ENCODE measurements at places on chromosomes 11 and 22.

GRCh38 chr22:44730490-44731356 lies 21.7 kb upstream of the ARHGAP8 start:
- DNase-seq, result no peak

- no peak for DNase-seq
Measured at GRCh38 chr11:128704517-128704916, 10.6 kb downstream of the FLI1 start.

DNA sequence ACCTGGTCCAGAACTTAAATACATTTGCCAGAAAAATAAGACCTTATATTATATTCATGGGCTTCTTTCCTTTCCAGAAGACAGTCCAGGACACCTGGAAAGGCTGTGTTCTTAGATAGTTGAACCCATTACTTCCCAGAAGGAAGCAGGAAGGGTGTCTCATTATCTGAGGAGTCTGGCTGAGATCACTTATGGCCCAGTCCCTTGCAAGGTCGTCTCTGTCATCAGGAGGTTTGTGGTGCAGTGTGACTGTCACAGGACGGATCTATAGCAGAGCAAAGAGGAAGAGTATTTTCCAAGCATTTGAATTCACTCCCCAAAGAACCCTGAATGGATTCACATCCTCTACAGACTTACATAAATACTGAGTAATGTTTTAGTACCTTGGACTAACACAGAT lies 270.7 kb upstream of the MTNR1B start:
- no peak for DNase-seq

DNA sequence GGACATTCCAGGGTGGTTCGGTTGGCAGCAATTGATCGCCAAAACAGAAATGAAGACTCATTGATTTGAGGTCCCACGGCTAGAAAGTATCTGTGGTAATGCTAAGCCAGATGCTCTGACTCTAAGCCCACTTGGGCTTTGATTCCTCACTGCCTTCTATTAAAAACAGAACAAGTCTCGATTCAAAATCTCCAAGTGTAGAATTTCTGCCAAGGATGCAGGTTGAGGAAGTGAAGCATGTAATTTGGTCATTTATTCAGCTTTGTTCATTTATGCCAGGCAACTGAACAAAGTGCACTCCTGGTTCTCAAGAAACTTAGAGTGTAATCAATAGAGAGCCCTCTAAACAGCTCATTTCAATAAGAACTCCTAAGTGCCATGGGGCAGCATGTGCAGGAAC lies 2.3 kb upstream of the CEP295 start:
- no peak for DNase-seq

GRCh38 chr11:313304-313786 lies 495 bp upstream of the IFITM1 start:
- no peak for DNase-seq

DNA sequence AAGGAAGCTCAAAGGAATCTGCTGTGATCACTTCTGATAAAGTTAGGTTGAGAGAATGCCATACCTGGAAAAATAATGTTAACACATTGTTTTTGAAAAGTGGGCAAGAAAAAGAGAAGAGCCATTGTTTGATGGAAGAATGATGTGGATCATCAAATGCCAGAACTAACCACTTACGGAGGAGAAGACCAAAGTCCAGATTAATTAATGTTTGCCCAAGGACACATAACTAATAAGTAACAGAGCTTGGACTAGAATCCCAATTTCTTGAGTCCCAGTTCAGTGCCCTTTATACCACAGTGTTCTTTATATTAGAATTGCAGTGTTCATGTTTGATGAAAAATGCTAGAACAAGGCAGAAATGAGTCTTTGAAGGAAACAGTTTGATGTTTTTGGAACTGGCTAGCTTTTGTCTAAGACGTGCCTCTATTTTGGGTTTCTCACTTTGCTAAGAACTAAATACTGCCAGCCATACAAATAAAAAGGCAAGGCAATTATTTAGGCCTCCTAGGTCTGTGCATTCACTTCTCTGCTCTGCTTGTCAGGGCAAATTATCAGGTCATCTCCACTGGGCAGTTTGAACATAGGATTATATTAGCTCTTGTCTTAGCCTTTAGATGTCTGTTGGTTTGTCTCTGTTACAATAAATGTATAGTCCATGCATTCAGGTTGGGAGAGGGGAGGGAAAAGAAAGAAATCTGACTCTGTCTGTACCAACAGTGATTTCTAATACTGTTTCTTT lies 72.3 kb downstream of the TRIM44 start:
- DNase-seq, result no peak

DNA sequence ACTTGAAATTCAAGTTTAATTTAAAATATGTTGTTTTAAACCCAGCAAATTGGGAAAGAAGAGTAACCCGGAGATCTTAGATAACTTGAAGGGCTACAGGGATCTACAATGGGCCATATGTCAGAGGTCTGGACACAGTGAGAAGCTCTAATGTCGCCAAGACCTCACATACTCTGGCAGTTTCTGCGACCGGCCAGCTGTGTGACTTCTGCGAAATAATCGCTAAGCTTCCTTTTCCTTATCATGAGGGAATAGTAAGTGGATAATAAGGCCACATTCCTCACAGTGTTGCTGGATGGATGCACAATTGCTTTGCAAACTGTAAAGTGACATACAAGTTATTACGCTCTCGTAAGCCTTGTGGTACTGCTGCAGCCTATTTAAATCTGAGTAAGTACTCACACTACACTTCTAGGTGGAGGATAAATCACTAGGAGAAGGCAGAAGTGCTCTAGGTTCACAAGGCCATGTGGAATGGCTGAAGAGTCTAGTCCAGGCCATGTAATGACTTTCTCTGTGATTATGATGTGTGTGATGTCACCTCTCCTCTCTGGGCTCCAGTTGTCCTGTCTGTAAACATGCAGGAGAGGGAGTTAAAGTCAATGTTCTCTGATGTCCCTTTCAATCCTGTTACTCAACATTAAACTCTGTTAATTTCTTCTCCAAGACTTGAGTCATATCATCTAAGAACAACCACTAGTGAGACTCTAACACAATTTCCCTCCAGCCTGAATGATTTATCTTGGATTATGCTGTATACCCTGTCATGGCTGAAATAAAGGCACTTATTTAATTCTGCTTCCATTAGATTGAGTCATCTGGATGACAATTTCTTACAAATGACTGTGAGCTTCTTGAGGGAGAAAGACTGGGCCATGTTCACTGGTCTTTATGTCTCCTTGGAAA lies 192.6 kb upstream of the NARS2 start:
- DNase-seq, result no peak

- DNase-seq, result no peak
Measured at GRCh38 chr11:60370252-60370810, 8.0 kb upstream of the MS4A7 start.

- DNase-seq, result no peak
Measured at GRCh38 chr22:38177926-38178604, 3.6 kb downstream of the PLA2G6 start.

- no peak for DNase-seq
Measured at GRCh38 chr11:86370171-86370570, 4.5 kb upstream of the CCDC81 start.

DNA sequence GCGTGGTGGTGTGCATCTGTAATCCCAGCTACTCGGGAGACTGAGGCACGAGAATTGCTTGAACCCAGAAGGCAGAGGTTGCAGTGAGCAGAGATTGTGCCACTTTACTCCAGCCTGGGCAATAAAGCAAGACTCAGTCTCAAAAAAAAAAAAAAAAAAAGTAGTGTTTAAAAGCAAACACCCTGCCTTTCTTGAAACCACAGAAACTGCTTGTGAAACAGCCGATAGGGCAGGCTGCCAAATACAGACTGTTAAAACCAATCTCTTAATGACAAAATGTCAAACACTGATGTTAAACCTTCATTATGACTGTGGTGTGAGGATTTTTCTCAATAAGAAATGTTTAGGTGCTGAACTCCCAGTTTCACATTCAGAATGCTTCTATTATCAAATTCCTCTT lies 27.3 kb downstream of the MARK2 start:
- DNase-seq, result peak; percentile 90

DNA sequence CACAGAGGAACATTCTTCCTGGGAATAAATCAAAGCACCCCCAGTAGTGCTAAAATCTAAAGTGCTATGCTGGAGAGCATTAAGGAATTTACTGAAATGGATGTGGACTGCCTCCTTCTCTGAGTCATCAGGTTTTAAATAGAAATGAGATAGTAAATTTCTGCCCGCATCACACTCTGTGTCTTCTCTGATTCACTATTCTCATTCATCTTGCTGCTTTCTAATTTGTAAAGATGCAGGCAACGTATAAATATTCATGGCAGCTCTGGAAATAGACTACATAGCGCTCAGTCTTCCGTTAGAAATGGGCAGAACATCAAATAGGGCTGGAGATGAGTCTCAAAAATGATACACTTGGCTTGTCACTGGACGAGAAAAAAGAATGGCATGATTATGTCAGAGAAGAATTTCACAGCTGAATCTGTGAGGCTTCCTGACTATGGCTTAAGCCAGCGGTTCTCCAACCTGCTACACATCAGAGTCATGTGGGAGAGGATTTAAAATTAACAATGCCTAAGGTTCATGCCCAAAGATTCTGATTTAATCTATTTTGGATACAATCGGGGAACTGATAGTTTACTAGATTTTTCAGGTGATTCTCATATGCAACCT lies 178.2 kb downstream of the LRRC4C start:
- no peak for DNase-seq

DNA sequence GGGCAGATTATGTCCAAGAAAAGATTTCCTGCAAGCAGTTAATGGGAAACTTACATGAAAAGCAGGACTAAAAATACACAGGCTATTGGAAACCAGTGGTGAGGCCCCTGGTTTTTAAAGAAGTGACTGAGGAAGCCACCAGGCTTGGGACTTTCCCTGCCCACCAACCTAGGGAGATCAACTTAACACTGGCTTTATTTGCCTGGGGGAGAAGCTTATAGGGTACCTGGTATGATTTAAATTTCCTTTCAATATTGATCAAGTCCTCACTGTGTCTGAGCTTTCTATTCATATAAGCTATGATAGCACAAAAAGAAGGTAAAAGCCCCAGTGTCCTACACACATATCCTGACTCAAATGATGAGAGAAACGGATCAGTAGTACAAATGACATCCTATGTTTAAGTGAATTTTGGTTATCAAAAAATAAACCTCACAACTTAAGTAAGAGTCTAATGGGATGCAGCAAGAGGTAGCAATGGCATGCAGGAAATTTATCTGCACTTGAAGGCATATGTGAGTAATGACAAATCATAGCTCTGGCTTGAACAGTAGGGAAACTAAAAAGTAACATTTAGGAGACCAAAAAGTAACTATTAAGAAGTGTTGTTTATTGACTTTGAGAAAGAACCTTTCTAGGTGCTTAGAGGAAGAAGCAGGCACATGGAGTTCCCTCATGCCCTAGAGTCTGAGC lies 85.3 kb downstream of the GAB2 start:
- no peak for DNase-seq

GRCh38 chr11:122692444-122692843 lies 36.9 kb downstream of the UBASH3B start:
- no peak for DNase-seq

DNA sequence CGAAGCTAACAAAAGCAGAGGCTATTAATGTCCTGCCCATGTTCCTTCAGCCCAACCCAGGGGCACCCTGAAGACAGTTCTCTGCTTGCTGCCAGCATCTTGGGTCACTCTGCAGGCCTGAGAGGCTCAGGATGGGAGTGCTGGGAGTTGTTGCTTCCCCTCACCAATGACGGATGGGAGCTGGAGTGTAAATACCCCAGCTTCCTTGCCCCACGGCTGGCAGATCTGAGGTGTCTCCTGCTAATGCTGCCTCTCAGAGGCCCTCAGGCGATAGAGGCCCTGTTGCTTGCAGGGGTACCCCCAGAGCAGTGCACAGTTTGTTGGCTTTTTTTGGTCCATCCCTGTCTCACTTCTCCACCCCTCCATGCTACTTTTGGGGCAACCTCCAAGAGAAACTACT lies 32.9 kb downstream of the IFT27 start:
- DNase-seq, result no peak

DNA sequence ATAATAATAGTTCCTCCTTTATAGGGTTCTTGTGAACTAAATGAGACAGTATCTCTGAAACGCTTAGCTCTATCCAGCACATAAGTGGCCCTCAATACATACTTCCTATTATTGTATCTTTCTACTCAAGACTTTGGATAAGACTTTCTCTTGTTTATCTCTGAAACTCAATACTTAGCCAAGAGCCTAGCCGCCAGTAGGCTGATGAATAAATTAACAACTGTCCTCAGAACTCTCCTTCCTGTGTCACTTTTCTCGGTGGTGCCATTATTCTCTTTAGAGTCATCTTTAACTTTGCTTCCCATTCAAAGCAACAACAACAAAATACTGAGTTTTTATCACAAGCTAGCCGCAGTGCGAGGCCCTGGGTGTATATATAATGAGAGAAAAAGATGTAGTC lies 86.9 kb downstream of the FAM83F start:
- DNase-seq, result no peak

GRCh38 chr11:13225038-13226001 lies 52.3 kb upstream of the BMAL1 start:
- DNase-seq, result no peak

Measured in CD4-positive, alpha-beta T cell treated with Interleukin-4 for 4 hours (primary cell).